Colonic mucosa (tissue), 4 donors: ENCODE measurements at places on chromosomes 6 and 20. TPM values are rescaled to one million over a fixed set of nuclear protein-coding genes. Genes with fewer than 3 reads are reported as not detected.
A peak's percentile ranks its signal among the peaks of the same experiment; 100 is the strongest.

- DNase-seq = no peak
Observed at GRCh38 chr6:138261116-138261780, 43.0 kb upstream of the PBOV1 start.

GRCh38 chr6:84847390-84848160 lies 83.2 kb upstream of the TBX18 start:
- no peak for DNase-seq

Gene IL17F
- total RNA-seq = not detected

DNA sequence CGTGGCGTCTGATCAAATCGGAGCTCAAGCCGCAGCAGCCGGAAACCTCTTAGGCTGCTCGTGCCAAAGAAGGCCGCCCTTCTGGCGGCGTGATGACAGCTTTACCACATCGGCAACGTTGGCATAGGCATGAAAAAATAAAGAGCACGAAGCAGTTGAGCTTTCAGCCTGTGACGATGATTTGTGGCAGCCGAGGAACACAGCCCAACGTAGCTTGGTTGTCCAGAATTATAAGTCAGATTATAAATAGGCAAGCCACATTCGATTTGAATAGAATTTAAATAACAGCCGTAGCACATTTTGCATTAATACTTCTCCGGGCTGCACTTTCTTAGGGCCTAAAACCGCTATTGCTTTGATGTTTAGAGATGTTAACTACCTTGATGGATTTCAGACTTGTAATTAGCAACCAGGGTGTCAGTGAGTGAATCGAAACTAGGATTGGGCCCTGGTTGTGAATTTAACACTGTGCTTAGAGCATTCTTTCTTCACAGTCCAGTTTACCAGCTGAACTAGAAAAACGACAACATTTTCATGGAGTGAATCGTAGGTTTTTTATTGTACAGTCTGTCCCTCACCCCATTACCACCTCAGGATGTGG lies 864 bp upstream of the BCLAF1 start:
- DNase-seq = peak; percentile 72

DNA sequence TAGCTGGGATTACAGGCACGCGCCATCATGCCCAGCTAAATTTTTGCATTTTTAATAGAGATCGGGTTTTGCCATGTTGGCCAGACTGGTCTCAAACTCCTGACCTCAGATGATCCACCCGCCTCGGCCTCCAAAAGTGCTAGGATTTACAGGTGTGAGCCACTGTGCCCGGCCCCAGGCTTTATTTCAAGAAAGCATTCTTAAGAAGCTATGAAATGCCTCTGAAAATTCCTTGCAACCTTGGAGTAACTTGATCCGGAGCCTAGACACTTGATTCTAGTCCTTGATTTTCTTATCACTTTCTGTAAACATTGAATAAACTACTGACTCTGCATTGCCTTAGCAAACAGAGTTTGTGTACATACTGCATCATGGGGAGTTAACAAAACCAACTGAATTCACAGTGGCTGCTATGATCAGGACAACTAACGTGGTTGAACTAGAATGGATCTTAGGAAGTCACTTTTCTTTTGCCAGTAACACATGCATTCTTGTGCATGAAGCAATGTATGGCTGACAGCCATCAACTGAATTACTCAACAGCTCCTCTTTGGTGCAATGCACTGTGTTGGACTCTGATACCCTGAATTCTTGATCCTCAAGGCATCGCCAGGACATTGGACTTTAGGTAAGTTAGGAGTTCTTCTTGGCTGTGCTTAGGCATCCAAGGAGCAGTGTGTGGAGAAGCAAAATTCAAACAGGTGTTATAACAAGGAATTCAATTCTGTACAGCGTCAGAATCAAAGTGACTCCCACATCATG lies 102.8 kb upstream of the TMEM170B start:
- DNase-seq = peak; percentile 58

DNA sequence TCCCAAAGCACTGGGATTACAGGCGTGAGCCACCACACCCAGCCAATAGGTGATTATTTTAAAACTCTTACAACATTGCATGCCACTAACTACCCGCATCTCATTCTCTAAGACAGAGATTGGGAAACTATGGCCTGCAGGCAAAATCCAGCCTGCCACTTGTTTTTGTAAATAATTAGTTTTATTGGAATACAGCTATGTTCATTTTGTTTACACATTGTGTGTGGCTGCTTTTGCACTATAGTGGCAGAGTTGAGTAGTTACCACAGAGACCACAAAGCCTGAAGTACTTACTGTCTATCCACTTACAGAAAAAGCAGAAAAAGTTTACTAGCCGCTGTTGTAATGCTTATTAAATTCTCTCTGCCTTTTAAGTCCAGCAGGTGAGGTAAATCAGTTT lies 16.4 kb upstream of the PKIG start:
- no peak for DNase-seq

DNA sequence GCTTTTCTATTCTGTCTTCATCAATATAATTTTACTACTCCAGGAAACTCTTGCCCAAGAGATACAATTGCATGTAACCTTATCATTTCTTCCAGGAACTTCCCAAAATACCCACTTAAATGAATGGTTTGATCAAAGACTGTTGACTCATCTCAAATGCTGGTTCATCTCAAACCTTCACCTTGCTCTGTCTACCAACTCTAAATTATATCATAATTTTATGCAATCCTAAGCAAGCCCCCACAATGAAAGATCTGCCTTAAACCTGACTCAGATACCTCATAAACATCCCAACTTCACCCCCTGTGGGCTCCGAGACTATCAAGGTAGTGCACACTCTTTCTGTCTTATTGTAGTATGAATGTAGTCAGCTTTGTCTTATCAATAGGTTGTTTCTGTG lies 65.5 kb upstream of the GCM1 start:
- no peak for DNase-seq

DNA sequence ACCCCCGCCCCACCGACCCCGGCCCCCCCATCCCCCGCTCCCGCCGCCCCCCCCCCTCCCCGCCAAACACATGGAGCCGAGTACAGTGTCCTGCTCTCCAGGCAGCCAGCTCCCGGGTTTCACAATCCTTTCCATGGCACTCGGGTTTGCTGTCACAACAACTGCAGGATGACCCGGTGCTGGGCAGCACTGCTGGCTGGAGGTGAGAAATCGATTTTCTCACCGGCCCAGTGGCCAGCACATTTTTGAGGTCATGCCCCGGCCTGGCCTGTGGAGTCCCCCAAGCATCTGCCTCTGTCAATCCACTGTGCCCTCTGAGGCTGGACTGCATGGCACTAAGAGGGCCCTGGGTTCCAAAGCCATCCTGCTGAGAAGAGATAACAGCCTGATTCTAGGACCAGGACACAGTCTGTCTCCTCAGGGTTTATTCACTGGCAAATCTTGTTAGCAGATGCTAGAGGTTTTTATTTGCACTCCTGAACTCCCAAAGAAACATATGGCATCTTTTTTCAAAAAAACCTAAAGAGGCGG lies 129.5 kb downstream of the NFATC2 start:
- DNase-seq = no peak

GRCh38 chr20:62708591-62709536 lies at the start of gene NTSR1:
NTSR1 (plus strand) TSS chr20:62708836; CDS start chr20:62709208, 372 bp downstream.
- DNase-seq = no peak

- peak; percentile 57 for DNase-seq
Observed at GRCh38 chr6:21914121-21914973, 320.8 kb downstream of the SOX4 start.
